Right lung (tissue), 10 donors: ENCODE measurements at places on chromosomes 3 and 15. TPM values are rescaled to one million over a fixed set of nuclear protein-coding genes. Genes with fewer than 3 reads are reported as not detected.
A peak's percentile ranks its signal among the peaks of the same experiment; 100 is the strongest.

The EHHADH gene
- polyA plus RNA-seq, result 10.7 TPM

DNA sequence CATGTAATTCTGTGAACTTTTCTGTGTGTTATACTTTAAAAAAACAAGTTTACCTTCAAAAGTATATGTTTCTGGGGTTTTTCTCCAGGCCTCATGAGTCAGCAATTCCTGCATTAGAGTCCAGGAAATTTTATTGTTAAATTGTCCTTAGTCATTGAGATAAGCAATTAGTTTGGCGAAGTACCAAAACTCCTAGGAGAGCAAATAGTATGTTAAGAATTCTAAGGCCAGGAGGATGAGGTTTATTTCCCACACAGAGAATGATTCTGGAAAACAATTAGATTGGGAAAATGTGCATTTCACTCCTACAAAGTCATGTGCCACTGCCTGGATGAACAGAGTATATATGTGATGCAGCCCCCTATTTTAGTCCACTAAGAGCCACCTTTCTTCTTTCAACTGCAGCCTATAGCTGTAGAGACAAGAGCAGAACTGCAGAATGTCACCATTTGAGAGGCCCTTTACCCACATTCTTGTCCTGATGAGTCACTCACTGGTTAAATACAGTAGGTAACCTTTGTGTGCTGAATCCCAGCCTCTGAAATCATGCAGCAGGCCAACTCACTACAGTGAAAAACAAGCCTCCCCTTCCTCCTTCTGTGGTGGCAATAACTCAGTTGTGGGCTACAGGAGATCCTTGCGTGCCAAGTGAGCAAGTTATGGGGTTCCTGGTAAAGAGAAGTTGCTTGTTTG is 452.8 kb upstream of the THBS1 start:
- DNase-seq, result peak; percentile 16

- no peak for DNase-seq
Observed at GRCh38 chr3:8888301-8888915, 74.9 kb downstream of the RAD18 start.

The GPR160 gene
- 12.4 TPM for polyA plus RNA-seq

DNA sequence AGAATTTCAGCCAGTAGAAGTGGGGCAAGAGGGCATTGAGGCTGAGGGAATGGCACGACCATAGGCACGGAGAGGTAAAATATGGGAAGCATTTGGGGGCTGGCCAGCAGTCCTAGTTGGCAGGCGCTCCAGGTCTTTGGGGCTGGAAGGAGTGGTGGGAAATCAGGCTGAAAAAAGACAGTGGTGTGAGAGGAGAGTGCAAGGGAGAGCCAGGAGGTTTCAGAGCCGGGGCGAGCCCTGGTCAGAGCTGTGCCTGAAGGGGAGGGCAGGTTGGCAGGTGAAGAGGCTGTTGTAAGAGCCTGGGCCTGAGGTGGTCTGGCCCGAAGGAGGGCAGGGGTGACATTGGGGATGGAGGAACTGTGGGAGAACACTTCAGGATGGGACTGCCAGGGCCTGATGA is 1.6 kb upstream of the IDH3A start:
- DNase-seq, result no peak

GRCh38 chr15:47364230-47365141 is 352.8 kb upstream of the SEMA6D start:
- DNase-seq, result no peak

The ATP10A gene
- polyA plus RNA-seq, result 0.95 TPM

DNA sequence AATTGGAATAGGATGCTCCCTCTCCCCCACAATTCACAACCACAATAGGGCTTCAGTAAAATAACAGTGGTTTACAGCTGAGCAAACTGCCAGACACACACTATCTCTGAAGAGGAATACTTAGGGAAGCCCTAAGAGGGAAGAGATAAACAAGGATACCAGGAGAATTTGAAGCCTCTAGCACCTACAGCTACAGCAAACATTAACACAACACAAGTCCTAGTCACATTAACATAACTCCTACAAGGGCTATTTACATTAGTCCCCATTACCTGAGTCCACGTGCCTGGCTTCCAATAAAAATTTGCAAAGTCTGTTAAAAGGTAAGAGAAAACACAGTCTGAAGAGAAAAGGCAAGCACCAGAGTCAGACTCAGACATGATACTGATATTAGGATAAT is 346.9 kb upstream of the CDIN1 start:
- no peak for DNase-seq

The MASP1 gene
- polyA plus RNA-seq, result 7.8 TPM

The BNC1 gene
- polyA plus RNA-seq, result 1.4 TPM

DNA sequence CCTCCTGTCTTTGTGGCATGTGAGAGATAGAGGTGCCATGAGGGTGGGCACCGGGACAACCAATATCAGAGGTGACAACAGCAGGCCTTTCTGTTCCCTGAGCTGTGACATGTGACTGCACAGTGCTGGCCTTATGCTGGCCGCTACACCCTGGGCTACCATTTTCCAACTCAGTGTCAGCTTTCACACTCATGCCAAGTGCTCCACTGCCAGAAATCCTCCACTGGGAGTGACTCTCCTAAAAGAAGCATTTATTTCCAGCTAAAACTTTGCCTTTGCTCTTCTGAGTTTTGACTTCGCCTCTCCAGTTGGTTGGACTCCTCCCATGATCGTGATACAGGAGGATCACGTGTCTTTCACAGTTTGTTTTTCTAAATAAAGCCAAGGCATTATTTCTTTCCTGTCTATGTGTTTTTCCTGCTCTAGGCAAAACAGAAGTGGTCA is 31.4 kb downstream of the CA12 start:
- no peak for DNase-seq

The TRIM42 gene
- not detected for polyA plus RNA-seq

- no peak for DNase-seq
Observed at GRCh38 chr3:193863657-193864357, 270.8 kb downstream of the OPA1 start.

The LRRK1 gene
- polyA plus RNA-seq, result 2.8 TPM

GRCh38 chr3:25182794-25183193 is 245.3 kb upstream of the RARB start:
- no peak for DNase-seq

The CYP19A1 gene
- not detected for polyA plus RNA-seq

The PLA2G4B gene
- polyA plus RNA-seq, result 12.7 TPM

- DNase-seq, result peak; percentile 79
Observed at GRCh38 chr15:47717036-47717612, at the start of gene SEMA6D. Gene SEMA6D (plus strand): TSS chr15:47717505. CDS start chr15:47759799, 42,294 bp downstream.

GRCh38 chr3:59856934-59857460 is 807.2 kb upstream of the CFAP20DC start:
- DNase-seq, result no peak

DNA sequence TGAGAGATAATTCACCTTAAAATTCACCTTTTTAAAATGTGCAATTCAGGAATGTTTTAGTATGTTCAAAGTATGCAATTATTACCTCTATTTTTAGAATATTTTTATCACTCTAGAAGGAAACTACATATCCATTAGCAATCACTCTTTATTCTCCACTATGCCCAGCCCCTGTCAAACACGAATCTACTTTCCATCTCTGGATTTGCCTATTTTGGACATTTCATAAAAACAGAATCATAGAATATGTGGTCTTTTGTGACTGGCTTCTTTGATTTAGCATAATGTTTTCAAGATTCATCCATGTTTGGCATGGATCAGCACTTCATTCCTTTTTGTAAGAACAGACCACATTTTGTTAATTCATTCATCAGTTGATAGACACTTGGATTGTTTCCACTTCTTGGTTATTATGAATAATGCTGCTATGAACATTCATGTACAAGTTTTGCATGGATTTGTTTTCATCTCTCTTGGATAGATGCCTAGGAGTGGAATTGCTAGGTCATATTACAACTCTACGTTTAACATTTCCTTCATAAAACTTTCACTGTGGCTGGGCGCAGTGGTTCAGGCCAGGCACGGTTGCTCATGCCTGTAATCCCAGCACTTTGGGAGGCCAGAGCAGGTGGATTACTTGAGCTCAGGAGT is 12.7 kb downstream of the HMCES start:
- DNase-seq, result no peak

DNA sequence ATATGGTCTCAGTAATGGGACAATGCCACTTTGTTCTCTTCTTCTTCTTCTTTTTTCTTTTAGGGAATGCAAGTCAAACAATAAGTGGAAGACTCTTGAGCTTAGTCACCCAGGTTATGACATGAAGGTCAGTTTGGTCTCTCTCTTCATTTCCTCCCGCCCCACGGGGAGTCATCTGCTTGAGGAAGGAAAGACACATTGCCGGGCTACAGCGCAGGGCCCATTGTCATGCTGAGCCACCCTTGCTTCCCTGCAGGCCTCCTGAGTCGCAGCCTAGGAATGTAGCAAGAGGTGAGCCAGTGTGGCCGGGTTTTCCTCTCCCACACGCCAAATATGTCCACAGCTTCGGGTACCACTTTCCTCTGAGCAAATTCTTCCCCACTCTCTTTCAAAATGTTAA is 47.6 kb downstream of the RAP2B start:
- no peak for DNase-seq

GRCh38 chr15:52503788-52504496 is 24.7 kb downstream of the MYO5A start:
- no peak for DNase-seq

DNA sequence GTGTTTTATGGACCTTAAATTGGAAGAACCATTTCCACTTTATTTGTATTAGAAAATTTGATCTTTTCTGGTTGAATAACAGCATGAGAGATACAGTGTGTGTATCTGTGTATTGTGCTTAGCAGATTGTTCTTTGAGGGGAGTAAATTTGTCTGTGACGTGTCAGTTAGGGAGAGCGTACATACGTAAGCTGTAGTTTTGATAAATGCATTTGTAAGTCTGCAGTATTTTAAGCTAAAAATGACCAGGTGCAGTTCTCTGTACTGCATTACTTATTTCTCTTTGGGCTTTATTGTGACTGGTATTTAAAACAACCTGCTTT is 264.8 kb downstream of the ROBO2 start:
- DNase-seq, result no peak

The ENTPD3 gene
- 8.4 TPM for polyA plus RNA-seq

The USP50 gene
- 0.57 TPM for polyA plus RNA-seq

DNA sequence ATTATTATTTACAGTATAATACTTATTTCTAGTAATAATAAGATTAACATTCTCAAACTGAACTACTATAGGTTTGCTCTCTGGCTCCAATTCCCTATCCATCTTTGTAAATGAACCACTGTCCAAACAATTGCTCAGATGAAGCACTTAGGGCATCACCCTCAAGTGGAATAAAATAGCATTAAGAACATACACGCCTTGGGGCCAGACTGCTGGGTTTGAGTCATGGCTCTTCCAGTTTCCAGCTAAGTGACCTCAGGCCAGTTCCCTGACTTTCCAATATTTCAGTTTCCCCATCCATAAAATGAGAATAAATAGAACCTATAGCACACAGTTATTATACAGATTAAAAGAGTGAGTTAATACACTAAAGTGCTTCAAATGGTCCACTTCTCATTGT is 507.2 kb downstream of the MAGI1 start:
- no peak for DNase-seq

DNA sequence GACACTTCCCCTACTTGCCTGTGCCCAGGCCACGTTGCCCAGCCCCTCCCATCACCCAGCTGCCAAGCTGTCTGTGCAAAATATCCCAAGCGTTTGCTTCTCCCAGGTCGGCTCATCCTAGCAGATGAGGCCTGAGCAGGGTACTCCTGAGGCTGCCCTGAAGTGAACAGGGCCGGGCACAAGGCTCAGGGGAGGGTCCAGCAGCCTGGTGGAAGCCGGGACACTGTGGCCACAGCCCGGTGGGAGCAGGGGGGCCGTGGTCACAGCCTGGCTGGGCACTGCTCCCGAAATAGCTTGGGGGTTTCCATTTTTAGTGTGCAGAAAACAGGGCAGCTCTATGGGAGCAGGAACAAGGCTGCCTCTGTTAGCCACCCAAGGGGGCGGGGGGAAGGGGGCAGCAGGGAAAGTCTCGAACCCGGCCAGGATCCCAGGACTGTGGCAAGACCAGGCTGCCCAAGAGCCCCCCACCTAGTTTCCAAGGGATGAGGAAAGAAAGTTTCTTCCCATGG is 3.4 kb downstream of the PLXNB1 start:
- no peak for DNase-seq

- no peak for DNase-seq
Observed at GRCh38 chr3:150890295-150890694, 14.9 kb downstream of the MINDY4B start.

The CHSY1 gene
- polyA plus RNA-seq, result 53.6 TPM

The GOLGA6B gene
- polyA plus RNA-seq, result 1.5 TPM

The KLHDC8B gene
- polyA plus RNA-seq, result 53.4 TPM

GRCh38 chr3:195041871-195042742 is 228.9 kb downstream of the XXYLT1 start:
- DNase-seq, result no peak

DNA sequence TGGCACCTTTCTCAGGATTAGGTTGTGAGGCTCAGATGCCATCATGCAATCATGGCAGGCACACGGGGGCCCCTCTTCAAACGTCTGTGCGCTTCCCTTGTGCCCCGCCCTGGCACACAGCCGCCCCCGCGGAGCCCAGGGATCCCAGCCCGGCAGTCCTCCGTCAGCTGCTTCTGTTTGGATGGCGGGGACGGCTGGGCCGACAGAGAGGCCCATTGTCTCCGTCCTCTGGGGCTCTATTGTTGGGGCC is 849 bp upstream of the HDAC11 start:
- no peak for DNase-seq

The SUSD5 gene
- polyA plus RNA-seq, result 3.6 TPM

The TLR9 gene
- 0.29 TPM for polyA plus RNA-seq

The NGRN gene
- polyA plus RNA-seq, result 122 TPM

The CHDH gene
- 3.5 TPM for polyA plus RNA-seq

- DNase-seq, result peak; percentile 21
Observed at GRCh38 chr3:53346514-53346913, 829 bp downstream of the DCP1A start.

- no peak for DNase-seq
Observed at GRCh38 chr3:41000471-41000870, 198.8 kb upstream of the CTNNB1 start.

DNA sequence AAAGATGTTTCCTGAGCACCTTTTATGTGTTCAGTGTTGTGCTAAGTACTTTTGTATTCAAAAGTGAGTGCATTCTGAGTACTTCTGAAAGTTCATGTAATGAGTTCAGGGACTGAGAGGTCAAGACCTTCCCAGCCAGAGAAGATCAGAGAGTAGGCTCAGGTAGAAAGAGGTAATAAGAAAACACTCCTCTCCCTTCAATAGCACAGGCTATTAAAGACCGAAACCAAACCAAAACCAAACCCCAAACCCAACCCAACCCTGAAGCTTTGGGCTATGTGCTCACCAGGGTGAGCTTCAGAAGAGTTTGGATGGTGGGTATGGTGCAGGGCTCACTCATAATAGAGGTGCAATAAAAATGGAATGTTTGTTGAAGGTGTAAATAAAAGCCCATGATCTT is 76.7 kb upstream of the FAM3D start:
- DNase-seq, result no peak

GRCh38 chr15:97383516-97383915 is 577.0 kb upstream of the ARRDC4 start:
- DNase-seq, result no peak

The MYEF2 gene
- 51.9 TPM for polyA plus RNA-seq

GRCh38 chr15:73108676-73109075 is 56.4 kb downstream of the NEO1 start:
- DNase-seq, result no peak

GRCh38 chr15:83207009-83207659 is 489 bp downstream of the HDGFL3 start:
- peak; percentile 62 for DNase-seq

GRCh38 chr3:143414571-143415253 is 295.1 kb downstream of the CHST2 start:
- no peak for DNase-seq
